ENCODE measurements at places on chromosomes 7 and 10.

GRCh38 chr7:27180431-27181420 is 4.3 kb downstream of the HOXA11 start:
- DNase-seq = no peak

DNA sequence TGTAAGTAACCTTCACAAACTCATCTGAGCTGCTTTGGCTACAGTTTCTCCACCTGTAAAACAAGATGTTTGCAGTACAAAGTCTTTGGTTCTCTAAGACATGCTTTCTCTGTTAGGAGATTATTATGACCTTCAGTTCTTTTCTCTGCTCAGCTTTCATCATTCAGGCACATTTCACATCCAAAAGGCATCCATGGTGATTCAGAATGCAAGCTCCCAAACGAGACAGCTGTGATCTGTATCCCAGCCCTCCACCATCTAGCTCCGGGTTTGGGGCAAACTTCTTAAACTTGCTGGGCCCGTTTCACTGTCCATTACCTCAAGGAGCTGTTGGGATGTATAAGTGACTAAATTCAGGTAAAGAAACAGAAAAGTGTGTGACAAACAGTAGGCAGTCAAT is 95.8 kb upstream of the COL1A2 start:
- no peak for DNase-seq

DNA sequence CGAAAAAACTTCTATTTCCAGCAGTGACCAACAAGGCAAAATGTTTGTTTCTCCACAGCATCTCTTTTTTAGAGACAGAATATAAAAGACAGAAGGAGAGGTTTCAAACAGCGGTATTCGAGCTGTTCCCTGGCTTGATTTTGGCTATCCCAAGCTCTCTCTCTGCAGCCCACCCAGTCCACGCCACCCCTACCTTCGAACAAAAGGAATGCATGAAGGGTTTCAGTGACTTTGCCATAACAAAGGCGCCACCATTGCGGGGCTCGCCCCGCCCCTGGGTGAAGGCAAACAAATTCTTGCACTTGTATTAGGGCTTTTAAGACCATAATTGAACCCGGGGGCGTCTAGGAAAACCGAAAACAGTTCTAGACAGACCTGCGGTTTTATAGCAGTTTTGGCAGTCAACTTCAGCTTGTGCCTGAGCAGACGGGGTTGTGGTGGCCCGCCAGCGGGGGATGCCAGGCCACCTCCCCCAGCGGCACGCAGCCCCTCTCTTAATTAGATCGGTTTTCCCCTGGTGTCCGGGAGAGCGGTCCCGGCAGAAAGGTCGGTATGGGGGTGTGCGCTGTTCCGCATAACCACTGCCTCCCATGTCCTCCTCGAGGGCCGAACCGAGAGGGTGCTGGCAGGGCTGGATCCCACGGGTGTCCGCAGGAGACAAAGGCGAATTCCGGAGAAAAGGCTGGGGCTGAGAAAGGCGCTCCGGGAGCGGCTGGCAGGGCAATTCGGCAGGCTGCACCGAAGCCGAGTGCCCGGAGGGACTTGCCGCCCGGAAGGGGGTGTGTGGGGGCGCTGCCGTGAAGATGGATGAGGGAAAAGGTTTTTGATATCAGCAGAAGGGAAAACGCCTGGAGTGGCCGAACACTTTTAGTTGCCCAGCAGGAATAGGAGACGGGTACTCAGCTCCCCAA is 2.7 kb upstream of the HOXA11 start:
- DNase-seq = no peak

- no peak for DNase-seq
These were observed 88.0 kb downstream of the CPED1 start for GRCh38 chr7:121076350-121077164.

- DNase-seq = no peak
These were observed 72.3 kb upstream of the DNAJB12 start for GRCh38 chr10:72426986-72427385.

DNA sequence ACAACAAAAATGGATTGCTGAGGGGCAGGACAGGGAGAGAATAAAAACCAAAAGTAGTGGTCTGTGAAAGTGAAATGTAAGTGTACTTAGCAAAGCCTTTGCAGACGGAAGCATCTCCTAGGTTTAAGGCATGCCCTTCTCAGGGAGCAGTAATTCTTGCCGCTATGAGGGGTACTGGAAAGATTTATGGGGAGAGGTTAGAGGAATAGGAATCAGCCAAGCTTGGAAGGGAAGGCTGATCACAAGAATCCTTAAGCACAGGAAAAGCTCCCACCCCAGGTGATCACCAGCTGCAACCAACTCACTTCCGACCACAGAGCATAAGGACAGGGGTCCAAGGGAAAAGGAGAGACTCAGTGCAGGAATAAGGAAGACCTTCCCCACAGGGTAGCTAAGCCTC is 10.3 kb downstream of the GFRA1 start:
- DNase-seq = no peak

DNA sequence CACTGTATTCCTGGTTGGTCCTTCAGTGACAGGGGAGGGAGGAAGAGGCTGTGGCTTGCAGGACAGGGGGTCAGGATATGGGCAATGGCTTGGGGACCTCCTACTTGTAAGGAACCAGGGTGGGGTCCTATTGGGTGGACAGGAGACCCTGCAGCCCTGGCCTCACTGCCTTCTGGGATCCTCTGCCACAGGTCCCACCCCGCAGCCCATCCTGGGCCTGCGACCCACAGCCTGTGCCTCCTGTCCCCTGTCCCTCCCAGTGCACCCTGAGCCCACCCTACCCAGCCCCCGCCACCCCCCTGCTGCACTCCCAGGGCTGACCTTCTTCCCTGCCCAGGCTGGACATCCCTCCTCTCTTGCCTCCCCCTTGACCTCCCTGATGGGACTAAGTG is 58.7 kb upstream of the MYL10 start:
- no peak for DNase-seq

DNA sequence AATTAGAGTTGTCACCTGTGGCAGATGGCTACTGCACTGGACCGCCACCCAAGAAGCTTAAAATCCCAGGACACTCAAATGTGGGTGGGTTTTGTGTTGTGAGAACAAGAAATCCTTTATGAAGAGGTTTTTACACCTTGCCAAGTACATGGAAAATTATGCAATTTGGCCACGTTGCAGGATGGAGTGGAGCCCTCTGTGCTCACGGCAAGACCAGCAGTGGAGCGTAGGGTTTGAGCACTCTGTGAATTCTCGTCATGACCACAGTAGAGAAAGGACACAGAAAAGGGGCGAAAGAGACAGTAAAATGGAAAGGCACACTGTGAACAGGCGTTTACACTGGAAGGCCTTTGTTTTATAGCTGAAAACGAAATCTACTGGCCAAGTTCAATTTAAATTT is 222.6 kb downstream of the ADARB2 start:
- no peak for DNase-seq

DNA sequence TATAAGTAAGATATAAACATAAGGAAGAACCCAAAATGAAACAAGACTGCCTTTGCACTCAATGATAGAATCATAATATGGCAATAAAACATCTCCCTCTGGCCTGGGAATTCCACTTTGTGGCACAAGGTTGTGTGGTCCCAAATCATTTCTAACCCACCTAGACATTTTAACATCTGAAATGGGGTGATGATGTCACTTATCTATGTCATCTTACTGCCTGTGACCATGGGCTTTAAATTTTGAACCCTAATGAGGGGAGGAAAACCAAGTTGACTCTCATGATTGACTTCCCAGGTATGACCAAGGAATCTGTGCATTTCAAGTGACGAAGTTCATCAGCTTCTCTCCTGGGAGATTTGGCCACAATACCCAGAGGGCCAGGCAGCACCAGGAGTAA is 24.5 kb upstream of the ACSM6 start:
- no peak for DNase-seq

DNA sequence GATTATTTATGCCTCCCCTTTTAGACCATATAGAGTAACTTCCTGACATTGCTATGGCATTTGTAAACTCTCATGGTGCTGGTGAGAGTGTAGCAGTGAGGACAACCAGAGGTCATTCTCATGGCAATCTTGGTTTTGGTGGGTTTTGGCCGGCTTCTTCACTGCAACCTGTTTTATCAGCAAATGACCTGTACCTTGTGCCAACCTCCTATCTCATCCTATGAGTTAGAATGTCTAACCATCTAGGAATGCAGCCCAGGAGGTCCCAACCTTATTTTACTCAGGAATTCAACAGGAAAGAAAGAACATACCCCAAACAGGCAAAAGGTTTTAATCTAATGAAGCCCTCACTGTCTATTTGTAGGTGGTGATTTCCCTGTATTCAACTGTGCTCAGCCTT is 205.4 kb upstream of the YAE1 start:
- DNase-seq = no peak

GRCh38 chr7:116218051-116218645 is 7.8 kb downstream of the TES start:
- no peak for DNase-seq

DNA sequence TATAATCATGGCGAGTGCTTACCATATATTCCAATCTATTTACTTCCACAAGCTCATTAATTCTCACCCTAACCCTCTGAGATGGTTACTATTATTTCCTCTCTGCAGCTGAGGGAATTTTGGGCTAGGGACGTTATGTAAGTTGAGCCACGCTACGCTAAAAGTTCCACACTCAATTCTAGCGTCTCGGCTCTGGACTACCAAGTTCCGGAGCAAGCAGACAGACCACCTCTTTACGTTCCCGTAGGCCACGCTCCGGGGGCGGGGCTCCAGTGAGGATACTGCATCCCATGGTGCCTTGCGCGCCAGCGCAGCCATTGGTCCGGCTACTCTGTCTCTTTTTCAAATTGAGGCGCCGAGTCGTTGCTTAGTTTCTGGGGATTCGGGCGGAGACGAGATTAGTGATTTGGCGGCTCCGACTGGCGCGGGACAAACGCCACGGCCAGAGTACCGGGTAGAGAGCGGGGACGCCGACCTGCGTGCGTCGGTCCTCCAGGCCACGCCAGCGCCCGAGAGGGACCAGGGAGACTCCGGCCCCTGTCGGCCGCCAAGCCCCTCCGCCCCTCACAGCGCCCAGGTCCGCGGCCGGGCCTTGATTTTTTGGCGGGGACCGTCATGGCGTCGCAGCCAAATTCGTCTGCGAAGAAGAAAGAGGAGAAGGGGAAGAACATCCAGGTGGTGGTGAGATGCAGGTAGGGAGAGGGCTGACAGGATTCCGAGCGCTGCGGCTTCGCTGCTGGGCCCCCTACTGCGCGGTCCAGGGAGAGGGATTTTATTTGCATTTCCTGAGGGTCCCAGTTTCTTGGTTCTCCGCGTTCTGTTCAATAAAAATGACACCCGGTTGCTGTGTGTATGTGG is at the start of gene KIF11:
Gene KIF11 (plus strand): TSS at position 370 of the 858 bp plus-strand sequence. CDS start 246 bp downstream, at position 616.
- peak; percentile 98 for DNase-seq

- no peak for DNase-seq
These were observed 153.8 kb downstream of the GNAI1 start for GRCh38 chr7:80288175-80289122.
